ENCODE measurements at places on chromosomes 2 and 18.

DNA sequence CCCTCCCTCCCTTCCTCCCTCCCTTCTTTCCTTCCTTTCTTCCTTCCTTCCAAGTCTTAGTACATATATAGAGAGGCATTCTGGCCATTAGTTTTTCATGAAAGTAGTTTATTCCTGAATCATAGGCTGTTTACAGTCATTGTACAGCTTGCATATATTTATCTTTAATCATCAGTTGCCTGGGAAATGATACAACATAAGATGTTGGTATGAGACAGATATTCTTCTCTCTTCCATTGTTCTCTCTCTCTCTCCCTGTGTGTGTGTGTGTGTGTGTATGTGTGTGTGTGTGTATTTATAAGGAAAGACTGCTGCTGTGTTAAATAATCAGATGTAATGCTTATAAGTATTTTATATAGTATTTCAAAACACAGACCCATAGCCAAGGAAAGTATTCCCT is 289.8 kb upstream of the UBE2E3 start:
- peak; percentile 44 for DNase-seq

GRCh38 chr2:68926796-68927195 is 25.9 kb downstream of the GKN2 start:
- no peak for DNase-seq

GRCh38 chr18:48750485-48751175 is 200.1 kb downstream of the SMAD7 start:
- peak; percentile 61 for DNase-seq

DNA sequence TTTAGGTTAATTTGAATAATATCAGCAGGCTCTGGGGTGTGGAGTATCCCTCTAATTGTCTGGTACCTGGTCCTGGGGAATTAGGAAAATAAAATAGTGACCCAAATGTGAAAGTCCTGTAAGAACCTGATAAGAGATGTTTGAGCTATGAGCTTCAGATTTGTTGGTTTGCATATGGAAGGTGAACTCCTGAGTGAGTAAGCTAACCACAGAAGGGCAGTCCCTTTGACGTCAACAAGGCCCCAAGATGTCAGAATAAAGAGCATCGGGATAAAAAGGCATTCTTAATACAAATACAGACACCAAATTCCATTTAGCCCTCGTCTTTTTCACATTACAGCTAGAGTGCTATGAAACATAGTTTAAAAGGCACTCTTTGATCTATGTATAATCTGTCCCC is 1366.3 kb upstream of the TMEFF2 start:
- DNase-seq, result peak; percentile 23

DNA sequence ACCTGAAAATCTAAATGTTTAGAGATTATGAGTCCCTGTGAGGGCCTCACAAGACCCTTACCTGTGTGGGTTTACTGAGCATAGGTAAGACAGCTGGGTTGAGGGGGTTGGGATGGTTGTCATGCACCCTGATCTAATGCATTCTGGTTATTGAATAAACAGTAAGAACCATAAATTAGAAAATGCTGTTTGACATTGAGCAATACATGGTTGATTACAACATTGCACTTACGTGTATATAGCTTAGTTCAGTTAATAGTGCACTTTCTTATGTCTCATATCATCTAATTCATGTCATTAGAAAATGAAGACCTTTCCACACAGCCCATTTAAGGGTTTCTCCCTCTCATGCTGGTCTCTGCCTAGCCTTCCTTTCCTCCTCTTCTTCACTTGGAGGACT is 253.5 kb upstream of the ATP5MC3 start:
- no peak for DNase-seq

DNA sequence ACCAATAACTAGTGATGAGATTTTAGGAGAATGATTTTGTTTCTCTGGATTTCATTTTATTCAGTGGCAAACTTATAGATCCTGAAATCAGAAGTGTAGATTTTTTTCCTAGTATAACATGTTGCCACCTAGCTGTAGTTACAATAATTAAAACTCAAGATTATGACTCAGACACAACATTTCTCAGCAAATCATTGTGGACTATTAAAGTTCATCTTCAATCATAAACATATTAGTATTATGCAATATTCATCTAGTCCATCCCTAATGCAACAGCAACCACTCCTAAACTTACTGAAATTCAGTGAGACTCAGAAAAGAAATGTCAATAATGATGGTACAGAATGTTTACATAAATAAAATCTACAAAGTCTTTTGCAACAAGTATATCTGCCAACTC is 51.3 kb downstream of the USP34 start:
- DNase-seq, result no peak

DNA sequence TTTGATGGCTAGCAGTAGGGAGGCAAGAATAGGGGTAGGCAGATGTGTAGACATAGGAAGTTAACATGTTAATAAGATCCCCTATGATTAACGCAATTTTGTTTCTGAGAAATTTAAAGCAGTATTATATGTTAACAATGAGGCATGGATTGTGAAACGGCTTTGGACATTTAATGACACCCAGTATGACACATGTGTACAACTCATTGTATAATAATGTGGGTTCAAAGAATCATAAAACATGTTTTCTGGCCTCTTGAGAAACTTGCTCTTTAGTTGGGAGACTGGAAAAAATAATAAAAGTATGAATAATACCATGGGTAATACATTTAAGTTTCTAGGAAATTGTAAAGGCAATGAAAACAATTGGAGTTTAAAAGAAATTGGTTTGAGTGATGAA is 332.1 kb upstream of the CDH20 start:
- DNase-seq, result peak; percentile 37
